ENCODE measurements at places on chromosomes 3 and 15.

GRCh38 chr3:28916713-28917499 is 364.0 kb upstream of the RBMS3 start:
- DNase-seq = no peak

DNA sequence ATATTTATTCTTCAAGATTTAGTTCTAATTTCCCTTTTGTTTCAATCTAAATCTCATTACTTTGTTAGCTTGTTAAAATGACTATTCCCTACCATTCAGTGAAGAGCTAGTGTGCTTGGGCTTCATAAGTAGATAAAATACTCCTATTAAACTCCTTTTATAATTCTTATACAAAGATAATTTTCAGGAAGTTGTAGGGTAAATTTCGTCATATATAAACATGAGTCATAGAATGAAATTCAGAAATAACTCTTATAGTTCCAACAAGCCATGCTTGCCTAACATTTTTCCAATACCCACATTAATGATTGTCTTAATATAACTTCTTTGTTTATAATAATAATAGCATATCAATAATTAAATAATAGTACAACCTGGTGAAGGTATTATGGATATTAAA is 407.3 kb downstream of the NAALADL2 start:
- DNase-seq = no peak

- DNase-seq = no peak
These were observed 126.5 kb downstream of the ZNF385D start for GRCh38 chr3:21624524-21624923.

DNA sequence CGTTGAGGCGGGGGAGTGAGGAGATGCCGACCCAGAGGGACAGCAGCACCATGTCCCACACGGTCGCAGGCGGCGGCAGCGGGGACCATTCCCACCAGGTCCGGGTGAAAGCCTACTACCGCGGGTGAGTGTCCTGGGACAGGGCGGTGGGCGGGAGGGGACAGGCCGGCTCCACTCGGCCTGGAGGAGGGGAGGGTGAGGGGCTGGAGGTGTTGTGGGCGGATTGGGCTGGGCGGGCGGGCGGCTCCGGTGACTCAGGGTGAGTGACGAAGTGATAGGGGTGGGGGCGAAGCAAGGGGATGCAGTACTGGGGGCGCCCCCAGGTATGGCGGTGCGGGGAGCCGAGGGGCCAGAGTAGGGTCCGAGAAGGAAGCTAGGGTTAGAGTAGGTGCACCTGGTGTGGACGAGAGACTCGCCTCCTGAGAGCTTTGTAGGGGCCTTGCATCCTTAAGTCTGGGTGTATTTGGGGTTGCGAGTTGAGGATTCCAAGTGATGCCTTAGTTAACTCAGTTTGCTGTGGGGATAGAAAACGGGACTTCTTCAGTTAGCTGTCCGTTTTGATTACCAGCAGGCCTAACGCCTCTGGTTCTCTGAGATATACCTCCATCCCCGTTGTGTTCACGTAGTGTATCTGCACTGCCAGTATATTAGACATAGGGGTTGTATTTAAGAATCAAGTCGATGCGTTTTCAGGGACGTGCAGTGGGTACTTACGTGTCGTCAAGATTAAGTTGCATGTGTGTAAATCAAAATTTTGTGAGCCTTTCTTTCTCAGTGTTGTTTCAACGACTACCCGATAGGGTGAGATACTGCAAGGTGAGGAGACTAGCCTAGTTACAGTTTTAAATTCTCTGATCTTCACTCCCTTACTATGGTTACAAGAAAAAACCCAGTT is 670 bp downstream of the PRKCI start:
- peak; percentile 14 for DNase-seq

- peak; percentile 68 for DNase-seq
These were observed at the start of gene NME9 for GRCh38 chr3:138329127-138329983. Gene NME9 (minus strand): TSS chr3:138329851. CDS start chr3:138329335, 516 bp downstream.

- no peak for DNase-seq
These were observed 103.7 kb downstream of the MYH15 start for GRCh38 chr3:108406661-108407206.

- DNase-seq = no peak
These were observed 90.5 kb upstream of the LRRN1 start for GRCh38 chr3:3708769-3709115.

GRCh38 chr3:94063496-94064119 is 747 bp downstream of the NSUN3 start:
- DNase-seq = no peak

Measured in stimulated activated CD8-positive, alpha-beta memory T cell treated with anti-CD3 and anti-CD28 coated beads, Interleukin-15, amount 100 ng/mL, for 24 hours (primary cell).